ENCODE measurements at places on chromosomes 12 and 14. TPM values are rescaled to one million over a fixed set of nuclear protein-coding genes. Genes with fewer than 3 reads are reported as not detected.

LMO3 gene
- total RNA-seq: not detected

RTN1 gene
- total RNA-seq: 70.2 TPM

C12orf76 gene
- total RNA-seq: 19.3 TPM

- DNase-seq: no peak
Measured at GRCh38 chr14:55929136-55929535, 189.1 kb upstream of the PELI2 start.

DNA sequence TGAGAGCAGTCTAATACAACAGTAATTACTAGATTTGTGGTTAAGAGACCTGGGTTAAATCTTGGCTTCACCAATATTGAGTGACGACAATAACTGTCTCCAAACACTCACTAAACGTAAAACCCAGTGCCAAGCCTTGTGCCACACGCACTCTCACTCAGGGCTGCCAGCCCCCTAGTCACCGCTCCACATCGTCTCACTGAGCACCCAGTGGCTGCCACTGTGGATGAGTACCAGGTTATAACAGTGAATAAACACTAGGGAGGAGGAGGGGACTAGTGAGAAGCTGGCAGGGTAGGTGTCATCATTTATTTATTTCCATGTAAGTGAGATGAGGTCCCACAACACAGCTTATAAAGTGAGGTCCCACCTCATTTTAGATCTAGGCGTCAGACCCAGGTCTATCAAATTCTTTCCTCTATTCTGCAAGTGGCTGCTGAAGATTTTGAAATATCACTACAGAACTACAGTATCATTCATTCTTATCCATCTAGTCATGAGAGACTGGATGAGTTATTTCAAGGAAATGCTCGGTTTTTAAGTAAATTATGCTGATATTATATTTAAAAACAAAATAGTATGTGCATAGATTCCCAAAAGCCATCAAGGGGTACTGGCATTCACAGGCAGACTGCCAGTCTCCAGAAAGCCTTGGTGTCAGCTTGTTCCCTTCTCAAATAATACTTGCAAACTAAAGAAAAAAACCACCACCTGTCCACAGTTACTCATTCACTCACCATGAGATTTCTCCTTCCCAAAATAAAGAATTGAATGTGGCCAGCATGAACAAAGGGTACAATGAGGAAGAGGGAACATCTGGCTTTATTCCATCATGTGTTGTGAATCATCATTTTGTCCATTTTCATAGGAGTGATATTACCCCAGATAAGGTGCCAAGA is 84.0 kb downstream of the PTPN21 start:
- no peak for DNase-seq

DNA sequence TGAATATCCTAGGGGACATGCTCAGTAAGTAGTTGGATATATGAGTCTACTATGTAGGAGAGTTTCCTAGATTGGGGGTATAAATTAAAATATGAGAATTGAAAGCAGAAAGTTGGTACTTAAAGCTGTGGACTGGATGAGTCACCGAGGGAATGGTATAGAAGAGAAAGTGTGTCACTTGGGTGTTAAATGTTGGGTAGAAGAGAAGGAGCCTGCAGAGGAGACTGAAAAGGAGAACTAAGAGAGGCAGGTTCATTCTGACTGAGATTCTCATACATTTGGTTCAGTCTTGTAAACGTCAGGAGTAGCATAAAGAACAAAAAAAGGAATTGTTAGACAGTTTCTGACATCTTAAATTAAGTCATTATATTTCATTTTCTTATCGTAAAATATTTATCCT is 19.9 kb downstream of the LRRC9 start:
- DNase-seq: no peak

DNA sequence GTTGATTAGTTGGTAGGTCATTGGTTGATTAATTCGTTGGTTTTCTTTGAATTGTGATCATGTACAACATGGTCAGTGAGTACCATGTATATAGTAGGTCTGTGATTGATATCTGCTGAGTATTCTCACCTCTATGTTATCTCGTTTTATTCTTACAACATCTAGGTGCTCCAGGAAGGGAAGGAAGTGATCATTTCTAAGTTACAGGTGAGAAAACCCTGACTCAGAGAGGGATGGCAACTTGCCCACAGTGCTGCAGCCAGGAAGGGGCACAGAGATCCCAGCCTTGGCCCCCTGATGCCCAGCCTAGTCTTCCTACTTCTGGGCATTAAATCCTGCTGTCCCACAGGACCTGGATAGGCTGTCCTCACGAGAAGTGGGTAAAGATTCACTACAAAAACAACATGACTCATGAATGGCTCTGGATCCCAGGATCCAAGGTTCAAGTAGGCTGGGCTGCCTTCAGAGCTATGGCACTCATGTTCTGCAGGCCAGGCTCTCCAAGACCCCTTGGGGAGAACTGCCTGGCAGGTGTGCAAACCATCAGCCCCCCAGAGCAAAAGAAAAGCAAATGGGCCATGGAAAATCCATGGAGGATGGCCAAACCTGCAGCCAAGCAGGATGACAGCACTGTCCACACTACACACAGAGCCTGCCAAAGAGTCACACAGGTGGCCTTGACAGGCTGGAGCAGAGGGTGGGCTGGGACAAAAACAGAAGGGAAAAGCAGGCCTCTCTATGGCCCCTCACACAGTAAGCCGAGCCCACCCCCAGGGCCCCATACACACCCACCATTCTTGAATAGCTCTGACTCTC is 146.2 kb downstream of the BCL11B start:
- DNase-seq: no peak

- no peak for DNase-seq
Measured at GRCh38 chr12:75308279-75308678, 21.8 kb downstream of the CAPS2 start.

GRCh38 chr12:12338527-12339168 is 11.4 kb downstream of the MANSC1 start:
- DNase-seq: no peak

- DNase-seq: no peak
Measured at GRCh38 chr12:69509308-69509736, 39.1 kb downstream of the FRS2 start.

GRCh38 chr12:10175846-10176636 is 2.8 kb upstream of the TMEM52B start:
- no peak for DNase-seq

DNA sequence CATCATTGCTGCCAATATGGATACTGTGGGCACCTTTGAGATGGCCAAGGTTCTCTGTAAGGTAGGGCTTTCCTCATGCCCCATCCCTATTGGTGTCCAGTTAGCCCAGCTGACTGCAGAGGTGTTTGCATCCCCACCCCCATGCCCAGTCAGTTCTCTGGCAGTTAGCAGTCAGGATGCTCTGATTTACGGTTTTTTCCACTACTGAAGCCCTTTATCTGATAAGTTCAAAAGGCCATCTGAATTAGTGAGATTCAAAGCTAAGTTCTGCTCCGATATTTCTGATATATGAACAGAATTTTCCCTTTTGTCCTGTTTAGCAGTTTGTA is 773 bp downstream of the GMPR2 start:
- no peak for DNase-seq

- no peak for DNase-seq
Measured at GRCh38 chr14:88318406-88318805, 4.7 kb downstream of the KCNK10 start.

DNA sequence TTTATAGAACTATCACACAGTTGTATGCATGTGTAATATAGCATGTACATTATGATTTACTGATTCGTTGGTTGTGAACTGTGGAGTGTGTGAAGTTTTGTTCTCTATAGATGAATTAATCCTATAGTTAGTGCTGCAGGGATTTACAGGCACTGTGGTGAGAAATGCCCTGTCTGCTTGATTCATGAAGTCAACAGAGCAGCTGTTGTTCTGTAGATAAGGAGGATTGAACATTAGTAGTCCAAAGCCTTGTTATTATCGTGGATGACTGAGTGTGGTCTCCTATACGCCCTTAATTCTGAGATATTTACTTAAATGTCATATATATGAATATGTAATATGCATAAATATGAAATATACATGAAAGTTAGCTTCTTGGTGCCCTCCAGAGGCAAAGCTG is 98.3 kb downstream of the DNAH10 start:
- DNase-seq: no peak

DNA sequence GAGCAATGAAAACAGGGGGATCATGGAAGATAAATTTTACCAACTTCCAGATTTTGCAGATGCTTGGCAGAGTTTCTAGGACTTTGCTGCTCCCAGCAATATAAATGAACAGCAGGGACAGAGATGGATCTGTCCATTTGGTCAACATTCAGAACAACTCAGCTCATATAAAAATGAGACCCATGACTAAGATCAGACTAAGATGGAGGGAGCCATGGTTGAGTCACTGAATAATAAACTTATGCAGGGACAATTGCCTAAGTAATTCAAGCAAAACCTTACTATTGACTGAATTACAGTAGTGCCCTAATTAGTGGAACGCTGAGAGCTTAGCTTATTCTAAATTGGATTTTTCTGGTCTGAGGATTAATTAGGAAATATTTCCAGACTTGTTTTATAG is 205.1 kb downstream of the SLC5A8 start:
- DNase-seq: no peak

DNA sequence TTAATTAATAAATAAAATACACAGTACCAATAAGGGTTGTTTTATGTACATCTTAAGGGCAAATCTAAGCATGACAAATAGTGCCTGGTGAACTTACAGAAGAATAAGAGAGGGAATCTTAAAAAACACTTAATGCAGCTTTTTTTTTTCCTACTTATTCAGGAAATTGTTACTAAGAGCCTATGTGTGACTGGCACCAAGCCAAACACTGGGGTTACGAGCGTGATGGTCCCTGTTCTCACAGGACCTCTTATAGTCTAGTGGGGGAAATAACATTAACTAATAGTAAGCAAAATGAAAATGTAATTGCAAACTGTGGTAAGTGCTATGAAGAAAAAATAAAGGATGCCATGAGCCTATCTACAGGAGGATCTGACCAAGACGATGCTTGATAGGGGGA is 53.6 kb downstream of the RTN1 start:
- DNase-seq: no peak

DNA sequence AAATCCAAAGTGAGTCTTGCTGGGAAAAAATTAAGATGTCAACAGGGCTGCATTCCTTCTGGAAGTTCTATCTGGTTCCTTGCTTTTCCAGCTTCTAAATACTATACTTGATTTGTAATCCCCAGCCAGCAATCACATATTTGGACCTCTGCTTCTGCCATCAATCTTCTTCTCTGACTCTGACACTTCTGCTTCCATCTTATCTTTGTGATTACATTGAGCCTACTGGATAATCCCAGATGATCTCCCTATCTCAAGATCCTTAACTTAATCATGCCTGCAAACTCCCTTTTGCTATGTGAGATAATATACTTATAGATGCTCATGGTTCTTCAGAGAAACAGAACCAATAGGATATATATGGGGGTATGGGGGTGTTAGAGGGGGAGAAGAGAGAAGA is 49.9 kb upstream of the ZDHHC17 start:
- no peak for DNase-seq

GRCh38 chr12:337039-337438 is 52.1 kb downstream of the KDM5A start:
- DNase-seq: no peak

- no peak for DNase-seq
Measured at GRCh38 chr12:128734371-128734770, 89.4 kb downstream of the SLC15A4 start.

DNA sequence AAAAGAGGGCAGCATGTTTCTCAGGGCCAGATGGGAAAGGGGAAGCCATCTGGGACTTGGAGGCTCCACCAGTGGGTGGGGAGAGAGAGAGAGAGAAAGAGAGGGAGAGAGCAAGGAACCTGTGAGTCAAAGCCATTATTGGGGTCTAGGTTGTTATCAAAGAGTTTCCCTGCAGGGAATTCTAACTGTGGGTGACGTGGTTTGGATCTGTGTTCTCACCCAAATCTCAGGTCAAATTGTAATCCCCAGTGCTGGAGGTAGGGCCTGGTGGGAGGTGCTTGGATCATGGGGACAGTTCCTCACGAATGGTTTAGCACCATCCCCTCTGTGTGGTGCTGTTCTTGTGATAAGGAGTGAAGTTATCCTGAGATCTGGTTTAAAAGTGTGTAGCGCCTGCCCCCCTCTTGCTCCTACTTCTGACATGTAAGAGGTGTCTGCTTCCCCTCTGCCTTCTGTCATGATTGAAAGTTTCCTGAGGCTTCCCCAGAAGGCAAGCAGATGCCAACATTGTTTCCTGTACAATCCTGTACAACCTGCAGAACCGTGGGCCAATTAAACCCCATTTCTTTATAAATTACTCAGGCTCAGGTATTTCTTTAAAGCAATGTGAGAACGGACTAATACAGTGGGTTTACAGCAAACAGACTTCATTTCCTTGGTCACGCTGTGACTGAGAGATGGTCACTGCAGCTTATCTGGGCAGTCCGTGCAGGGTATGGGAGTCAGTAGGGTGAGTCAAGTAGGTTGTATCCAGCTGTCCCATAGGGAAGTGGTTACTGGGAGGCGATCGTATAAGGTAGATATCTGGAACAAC is 52.4 kb downstream of the CCDC91 start:
- DNase-seq: no peak

Data from NCI-H460 (cell line).